ENCODE measurements at places on chromosomes 16 and 17.

- no peak for DNase-seq
Measured at GRCh38 chr17:57077000-57077399, 8.0 kb upstream of the AKAP1 start.

DNA sequence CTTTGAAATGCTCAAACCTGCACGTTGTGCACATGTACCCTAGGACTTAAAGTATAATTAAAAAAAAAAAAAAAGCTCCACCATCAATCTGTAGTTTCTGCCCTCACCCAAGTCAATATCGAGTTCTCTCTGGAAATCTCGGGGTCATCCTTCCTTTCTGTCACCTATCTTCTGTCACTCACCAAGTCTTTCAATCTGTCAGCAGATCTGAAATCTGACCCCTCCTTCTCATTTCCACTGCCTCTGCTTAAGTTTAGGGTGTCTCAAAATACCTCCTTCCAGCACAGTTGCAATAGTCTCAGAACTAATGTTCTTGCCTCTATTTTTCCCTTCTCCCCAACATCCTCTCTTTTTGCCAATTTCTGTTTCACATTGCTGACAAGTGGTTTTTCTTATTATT is 32.3 kb downstream of the FTO start:
- no peak for DNase-seq

DNA sequence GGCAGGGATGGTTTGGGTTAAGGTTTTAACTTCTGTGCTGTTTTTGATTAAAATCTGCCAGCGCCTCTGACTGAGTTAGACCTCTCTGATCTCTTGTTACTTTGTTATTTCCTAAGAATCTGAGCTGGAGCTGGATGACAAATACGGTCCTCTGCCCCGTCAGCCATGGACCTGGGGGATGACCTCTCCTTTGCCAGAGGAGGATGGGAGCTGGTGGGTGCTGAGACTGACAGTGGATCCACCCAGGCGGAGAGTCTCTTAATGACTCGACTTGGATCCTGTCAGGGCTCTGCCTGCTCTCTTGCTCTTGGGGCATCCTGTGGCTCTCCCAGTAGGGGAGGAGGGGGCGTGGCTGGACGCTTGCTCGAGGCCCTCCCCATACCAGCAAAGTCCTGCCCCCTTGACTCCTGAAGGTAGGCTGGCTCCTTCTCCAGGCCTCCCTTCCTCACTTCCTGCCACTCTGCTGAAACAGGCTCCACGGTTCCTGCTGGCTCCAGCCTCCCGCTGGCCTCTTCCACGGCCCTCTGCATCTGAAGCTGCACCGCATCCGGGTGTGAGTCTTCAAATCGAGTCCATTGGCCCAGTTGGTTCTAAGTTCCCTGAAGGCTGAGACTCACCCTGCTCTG is 24.8 kb upstream of the MAP3K14 start:
- DNase-seq: peak; percentile 74

GRCh38 chr16:22664132-22664531 is 149.8 kb upstream of the HS3ST2 start:
- no peak for DNase-seq

DNA sequence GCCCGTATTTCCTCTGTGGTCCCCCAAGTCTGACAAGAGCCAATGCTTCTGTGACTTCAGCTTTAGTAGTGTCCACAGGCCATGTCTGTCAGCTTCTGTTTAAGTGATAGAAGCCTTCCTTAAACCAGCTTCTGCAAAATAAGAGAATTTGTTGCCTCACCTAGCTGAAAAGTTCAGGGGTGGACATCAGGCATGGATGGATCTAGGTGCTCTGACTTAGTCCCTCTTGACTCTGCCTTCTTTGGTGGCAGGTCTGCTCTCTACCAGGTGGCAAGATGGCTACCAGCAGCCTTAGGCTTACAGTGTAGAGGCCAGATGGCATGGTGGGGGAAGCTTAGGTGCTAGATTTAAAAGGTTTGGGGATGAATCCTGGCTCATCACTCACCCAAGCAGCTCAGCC is 33.7 kb downstream of the KATNIP start:
- no peak for DNase-seq

GRCh38 chr17:55436224-55437158 is 14.9 kb upstream of the MMD start:
- no peak for DNase-seq

GRCh38 chr17:31535581-31535981 is 144.1 kb downstream of the RAB11FIP4 start:
- no peak for DNase-seq

- no peak for DNase-seq
Measured at GRCh38 chr16:9820476-9821246, 361.6 kb downstream of the GRIN2A start.

- no peak for DNase-seq
Measured at GRCh38 chr17:8687737-8688466, 56.7 kb downstream of the CCDC42 start.

GRCh38 chr16:7324321-7324720 is 8.3 kb upstream of the RBFOX1 start:
- DNase-seq: no peak

GRCh38 chr16:78446992-78447563 is 347.6 kb downstream of the WWOX start:
- DNase-seq: no peak

DNA sequence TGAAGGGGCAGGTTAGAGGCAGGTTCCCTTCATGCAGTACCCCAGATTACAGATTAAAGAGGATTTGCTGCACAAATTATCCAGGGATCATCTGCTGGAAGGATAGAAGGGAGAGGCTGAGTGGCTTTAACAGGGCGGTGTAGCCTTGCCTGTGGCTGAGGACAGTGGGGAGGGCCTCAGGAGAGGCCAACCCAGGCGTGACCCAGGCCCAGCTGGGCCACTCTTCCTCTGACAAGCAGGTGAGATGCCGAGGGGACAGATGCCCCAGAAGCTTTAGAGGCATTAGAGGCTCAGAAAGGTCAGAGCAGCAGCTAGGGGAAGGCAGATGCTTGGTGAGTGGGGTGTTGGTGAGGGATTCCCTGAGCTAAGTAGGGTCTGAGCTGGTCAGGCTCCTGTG is 18.1 kb upstream of the MTMR4 start:
- DNase-seq: no peak

DNA sequence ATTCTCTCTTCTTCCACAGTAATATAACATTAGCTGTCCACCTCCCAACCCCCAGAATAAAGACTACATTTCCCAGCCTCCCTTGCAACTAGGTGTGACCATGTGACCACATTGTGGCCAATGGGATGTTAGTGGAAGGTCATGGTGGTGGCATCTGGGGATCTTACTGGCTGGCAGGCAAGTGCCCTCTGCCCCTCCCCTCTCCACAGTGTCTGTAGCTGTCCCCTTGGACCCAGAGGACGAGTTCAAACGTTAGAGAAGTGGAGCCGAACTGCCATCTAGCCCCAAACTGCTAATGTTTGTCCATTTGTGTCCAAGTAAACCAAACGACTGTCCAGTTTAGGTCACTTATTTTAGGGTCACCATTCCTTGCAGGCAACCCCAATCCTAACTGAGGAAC is 26.6 kb upstream of the KCNG4 start:
- peak; percentile 20 for DNase-seq

- no peak for DNase-seq
Measured at GRCh38 chr16:70454222-70455034, at the start of gene FCSK. FCSK (plus strand) TSS chr16:70454595; CDS start chr16:70463191, 8,596 bp downstream.

- no peak for DNase-seq
Measured at GRCh38 chr16:68022278-68022727, 729 bp downstream of the DDX28 start.

DNA sequence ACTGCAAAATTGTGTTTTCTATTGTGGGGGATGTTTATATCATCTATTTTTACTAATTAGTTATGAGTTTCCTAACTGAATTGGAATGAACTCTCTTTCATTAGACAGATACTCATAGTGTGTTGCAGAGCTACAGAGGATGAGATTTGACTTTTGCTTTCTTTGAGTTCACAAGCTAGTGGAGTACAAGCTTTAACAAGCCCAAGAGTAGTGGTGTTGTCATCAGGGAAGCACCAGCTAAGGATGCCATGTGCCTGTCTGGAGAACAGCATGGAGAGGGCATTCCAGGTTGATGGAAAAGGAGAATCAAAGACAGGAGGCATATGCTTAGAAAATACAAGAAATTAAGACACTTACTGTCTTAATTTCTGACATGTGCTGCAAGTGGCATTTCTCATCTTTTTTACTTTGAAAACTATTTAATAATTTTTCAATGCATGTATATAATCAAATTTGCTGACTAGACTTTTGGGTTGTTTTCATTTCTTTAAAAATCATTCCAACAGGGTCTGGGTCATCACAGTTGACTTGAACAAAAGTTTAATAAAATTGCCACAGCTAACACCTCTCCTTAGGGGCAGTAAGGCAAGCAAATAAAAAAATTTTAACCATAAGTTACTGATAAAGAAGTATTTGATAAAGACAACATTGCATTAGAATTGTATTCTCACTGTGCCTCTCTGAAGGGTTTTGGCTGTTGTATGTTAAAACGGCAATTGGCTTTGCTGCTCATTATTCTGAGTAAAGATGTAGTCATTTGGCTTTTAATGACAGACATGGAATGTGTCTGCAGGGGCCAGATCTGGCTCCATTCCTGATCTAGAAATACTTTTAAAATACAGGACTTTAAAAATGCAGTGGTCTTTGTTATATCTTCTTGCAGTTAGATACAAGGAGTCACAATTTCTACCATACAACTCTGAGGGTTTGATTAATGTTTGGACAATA is 323.7 kb upstream of the CDH11 start:
- DNase-seq: no peak

- no peak for DNase-seq
Measured at GRCh38 chr16:1162701-1163566, 10.0 kb downstream of the CACNA1H start.

DNA sequence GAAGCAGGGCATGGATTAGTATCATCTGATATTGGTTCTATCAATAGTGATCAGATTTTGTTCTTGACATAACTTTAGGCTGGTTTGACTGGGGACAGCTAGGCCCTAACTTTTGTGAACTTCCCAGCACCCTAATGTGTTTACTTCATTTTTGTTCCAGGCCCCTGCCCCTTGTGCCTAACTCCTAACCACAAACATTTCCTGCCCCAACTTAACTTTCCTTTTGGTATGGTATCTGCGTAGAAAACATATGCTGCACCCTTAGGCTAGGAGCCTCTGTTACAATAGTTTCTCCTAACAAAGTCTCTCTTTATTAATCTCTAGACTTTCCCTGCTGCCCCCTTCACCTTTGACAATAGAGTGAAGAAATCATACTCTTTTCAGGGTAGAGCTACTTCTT is 2.5 kb downstream of the ADPRM start:
- no peak for DNase-seq

- no peak for DNase-seq
Measured at GRCh38 chr16:57601801-57602478, 26.5 kb upstream of the ADGRG1 start.

GRCh38 chr17:10021272-10021984 is 116.4 kb upstream of the RCVRN start:
- no peak for DNase-seq

DNA sequence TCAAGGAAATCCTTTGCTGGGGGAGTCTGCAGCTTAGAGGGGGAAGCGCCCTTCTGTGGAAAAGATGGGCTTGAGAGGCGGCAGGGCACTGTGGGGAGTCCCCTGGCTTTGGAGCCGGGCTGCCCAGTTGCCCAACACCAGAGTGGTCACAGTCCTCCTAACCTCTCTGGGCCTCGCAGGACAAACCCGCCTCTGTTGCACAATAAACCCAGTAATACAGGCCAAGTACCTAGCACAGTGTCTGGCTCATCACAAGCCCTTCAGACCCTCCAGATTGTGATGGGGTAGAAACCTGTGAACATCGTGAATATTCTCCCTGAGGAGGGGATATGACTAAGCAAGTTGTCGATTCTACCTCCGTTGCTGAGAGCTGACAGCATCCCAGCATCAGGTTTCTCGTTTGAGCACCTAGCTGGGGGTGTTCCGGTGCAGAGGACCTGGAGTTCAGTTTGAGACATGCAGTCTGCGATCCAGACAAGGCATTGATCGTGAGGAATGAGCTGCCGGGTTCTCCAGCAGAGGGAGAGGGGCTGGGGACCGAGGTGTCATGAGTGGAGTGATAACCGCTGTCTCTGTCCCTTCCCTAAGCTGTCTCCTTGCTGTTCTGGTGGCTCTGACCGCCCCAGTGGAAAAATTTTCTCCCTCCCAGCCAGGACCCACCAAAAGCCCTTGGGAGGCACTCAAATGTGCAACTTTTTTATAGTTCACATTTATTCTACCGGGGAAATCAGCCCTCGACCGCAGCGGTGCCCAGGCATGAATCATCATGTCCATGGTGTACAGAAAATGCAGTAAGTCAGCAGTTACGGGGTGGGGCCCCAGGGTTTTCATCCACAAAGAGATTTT is 161.9 kb downstream of the WSCD1 start:
- peak; percentile 6 for DNase-seq

- DNase-seq: no peak
Measured at GRCh38 chr16:86638642-86639041, 60.3 kb downstream of the FOXL1 start.

GRCh38 chr16:75250089-75250808 is 1.2 kb downstream of the BCAR1 start:
- no peak for DNase-seq

- no peak for DNase-seq
Measured at GRCh38 chr17:65294181-65294719, 157.1 kb downstream of the RGS9 start.

DNA sequence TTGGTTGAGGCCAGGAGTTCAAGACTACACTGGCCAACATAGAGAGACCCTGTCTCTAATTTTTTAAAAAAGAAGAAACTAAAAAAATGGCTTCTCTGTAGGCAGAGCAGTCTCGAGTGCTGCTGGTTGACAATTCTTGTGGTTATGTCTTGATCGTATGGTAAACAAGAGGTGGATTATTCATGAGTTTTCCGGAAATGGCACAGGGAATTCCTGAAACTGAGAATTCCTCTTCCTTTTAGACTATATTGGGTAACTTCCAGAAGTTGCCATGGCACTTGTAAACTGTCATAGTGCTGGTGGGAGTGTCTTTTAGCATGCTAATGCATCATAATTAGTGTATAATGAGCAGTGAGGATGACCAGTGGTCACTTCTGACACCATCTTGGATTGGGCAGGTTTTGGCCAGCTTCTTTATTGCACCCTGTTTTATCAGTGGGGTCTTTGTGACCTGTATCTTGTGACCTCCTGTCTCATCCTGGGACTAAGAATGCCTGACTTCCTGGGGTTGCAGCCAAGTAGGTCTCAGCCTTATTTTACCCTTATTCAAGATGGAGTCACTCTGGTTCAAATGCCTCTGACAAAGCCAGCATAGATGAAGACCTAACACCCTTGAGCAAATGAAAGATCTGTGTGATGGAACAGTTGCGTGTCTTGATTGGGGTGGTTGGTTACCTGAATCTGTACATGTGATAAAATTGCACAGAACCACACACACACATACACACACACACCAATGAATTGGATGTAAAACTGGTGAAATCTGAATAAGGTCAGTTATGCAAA is 30.2 kb downstream of the BMERB1 start:
- no peak for DNase-seq

DNA sequence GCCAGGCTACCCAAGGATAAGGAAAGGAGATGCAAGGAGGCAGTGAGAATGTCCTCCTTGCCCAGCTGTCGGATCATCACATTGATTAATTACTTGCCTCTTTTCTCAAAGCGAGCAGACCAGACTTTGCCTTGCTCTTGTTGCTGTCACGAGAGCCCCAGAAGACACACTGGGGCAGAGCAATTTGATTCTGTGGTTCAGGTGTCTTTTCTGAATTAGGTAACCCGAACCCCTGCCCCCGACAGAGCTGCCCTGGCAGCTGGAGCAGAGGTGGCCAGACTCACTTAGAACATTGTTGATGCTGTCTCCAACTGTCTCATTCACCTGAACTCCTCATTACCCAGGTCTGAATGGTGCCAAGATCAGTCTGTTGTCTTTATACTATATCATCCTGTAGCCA is 34.3 kb downstream of the VAT1L start:
- DNase-seq: no peak

All from GM04503 (cell line).